Placental epithelial cell (primary cell): ENCODE measurements at places on chromosomes 1 and 21. TPM values are rescaled to one million over a fixed set of nuclear protein-coding genes. Genes with fewer than 3 reads are reported as not detected.

NOL9 gene
- total RNA-seq: 21.6 and 31.7 TPM in 2 replicates

KIF14 gene
- 1.2 and 2.9 TPM in 2 replicates for total RNA-seq

NID1 gene
- total RNA-seq: 3.1 and 8.7 TPM in 2 replicates

TBX15 gene
- under 0.01 TPM in 1 of 2 replicates, not detected in the other for total RNA-seq

TDRD5 gene
- 0.11 TPM in 1 of 2 replicates, not detected in the other for total RNA-seq

NUP210L gene
- total RNA-seq: under 0.01 TPM in 1 of 2 replicates, not detected in the other

PLA2G5 gene
- not detected in 2 replicates for total RNA-seq

TENT5C gene
- total RNA-seq: under 0.01 and 0.39 TPM in 2 replicates

FASLG gene
- not detected in 2 replicates for total RNA-seq

CELA2B gene
- not detected in 2 replicates for total RNA-seq

RGS4 gene
- 0.79 and 1.2 TPM in 2 replicates for total RNA-seq

HECTD3 gene
- 20.0 and 36.7 TPM in 2 replicates for total RNA-seq

DHDDS gene
- total RNA-seq: 58.1 and 76.8 TPM in 2 replicates
